CD4-positive, alpha-beta T cell treated with Interleukin-4 for 4 hours (primary cell): ENCODE measurements at places on chromosomes 13 and 19.

GRCh38 chr13:44234566-44234965 is 139.1 kb upstream of the SERP2 start:
- DNase-seq: no peak

GRCh38 chr13:51258612-51259548 is 36.7 kb downstream of the FAM124A start:
- DNase-seq: no peak

DNA sequence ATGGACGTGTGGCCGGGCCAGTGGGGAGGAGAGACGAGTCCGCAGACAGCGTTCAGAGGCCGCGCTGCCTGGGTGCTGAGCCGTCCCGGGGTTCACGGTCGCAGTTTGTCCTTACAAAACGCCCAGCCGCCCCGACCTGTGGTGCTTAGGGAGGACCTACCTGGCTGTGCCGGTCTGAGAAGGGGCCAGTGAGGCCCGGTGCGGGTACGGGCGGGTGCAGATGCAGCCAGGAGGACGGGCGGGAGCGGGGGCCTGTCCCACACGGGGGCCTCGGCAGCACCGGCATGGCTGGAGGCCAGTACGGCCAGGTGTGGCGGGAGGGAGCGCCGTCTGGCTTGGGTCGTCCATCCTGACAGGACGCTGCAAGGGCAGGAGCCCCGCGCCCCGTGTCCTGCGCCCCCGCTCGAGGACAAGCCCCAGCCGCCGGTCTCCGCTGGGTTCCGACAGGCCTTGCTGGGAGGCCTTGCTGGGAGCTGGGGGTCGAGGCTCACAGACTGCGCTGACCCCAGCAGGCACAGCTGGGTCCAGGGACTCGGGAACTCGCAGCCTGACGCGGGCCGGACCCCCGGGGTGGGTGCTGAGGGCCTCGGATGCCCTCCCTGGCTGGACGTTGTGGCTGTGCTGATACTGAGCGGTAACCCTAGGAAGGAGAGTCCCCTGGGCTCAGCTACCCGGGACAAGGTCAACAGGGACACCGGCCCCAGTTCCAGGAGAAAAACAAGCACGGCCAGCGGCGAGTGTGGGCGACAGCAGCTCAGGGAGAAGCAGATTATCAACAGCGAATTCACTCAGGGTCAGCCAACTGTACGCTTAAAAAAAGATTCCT is 5.3 kb upstream of the PROZ start:
- no peak for DNase-seq

- DNase-seq: no peak
These were observed 148.4 kb upstream of the TMTC4 start for GRCh38 chr13:100822871-100823443.
